Activated CD8-positive, alpha-beta T cell treated with anti-CD3 and anti-CD28 coated beads, Interleukin-2, amount 10 ng/mL, durations not matched to agents 7 days and 5 days (primary cell): ENCODE measurements at places on chromosomes 13 and 19. TPM values are rescaled to one million over a fixed set of nuclear protein-coding genes. Genes with fewer than 3 reads are reported as not detected.
A peak's percentile ranks its signal among the peaks of the same experiment; 100 is the strongest.

- DNase-seq = no peak
These were observed 39.6 kb downstream of the COL4A2 start for GRCh38 chr13:110346661-110347067.

GRCh38 chr19:19385896-19386869, 19.3 kb upstream of the GATAD2A start:
- peak; percentile 67 for DNase-seq

DNA sequence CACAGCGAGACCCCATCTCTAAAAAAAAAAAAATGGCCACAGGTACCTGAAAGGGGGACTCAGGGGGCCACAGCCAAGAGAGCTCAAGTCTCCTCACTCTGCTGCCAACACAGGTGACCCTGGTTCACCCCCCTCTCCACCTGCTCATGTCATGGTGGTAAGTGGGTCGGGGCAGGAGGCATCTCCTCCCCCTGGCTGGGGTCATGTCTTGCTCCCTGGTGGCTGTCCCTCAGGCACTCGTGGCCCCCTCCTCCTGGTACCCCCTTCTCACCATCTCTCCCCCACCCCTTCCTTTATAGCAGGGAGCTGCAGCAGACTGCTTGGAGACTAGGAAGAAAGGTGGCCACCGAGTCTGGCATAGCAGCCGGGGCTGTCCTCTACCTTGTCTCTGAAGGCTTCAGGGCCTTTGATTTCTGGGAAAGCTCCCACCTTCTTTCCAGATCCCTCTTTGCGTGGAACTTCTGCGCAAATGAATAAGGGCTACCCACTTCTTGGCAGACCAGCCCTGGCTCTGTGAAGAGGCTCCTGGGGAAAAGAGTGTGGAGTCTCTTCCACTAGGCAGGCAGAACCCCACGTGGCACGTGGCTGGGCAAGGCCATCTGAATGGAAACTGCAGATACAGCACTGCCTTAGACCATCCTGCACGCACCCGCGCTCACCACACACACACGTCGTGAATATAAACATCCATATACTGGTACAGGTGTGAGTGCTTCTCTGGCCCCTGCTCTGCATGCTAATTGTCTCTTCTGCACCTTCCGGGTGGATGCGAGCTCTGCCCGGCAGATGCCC, 20.1 kb upstream of the MIER2 start:
- no peak for DNase-seq

Gene FZR1
- total RNA-seq = 81.6 TPM

Gene XAB2
- total RNA-seq = 44.8 TPM
